ENCODE measurements at places on chromosomes 2 and 18.

DNA sequence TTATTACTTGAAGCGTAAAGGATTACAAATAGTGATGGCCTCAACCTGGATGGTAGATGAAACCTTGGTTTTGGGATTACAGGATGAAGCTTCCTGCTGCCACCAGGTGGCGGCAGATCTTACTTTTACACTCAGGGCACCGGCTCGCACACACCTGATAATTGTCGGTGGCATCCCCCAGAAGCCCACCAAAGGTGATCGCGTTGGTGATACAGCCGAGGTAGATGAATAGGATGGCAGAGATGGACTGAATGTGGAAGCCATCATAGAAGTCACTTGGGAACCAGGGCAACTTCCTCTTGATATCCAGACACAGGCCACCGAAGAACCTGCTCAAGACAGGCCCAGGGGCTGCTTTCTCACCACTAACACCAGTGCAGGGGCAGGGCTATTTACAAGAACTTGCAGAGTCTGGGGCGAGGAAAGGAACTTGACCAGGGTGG lies 51.8 kb downstream of the MTHFD2 start:
- peak; percentile 61 for DNase-seq

DNA sequence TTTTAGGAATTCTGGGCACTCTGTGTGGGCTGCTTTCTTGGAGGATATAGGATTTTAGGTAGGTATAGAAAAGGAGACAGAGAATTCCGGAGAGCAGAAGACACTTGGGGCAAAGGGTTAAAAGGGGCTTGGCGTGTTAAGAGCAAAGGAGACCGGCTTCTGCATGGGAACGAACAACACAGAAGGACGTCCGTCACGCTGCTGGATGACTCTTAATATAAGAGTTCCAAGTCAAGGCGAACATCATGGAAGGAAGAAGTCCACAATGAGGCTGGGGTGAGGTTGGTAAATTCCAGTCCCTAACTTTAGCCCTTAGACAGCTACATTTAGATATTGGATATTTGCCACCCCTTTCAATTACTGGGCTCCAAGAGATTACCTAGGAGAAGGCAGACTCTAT lies 15.9 kb upstream of the SLC20A1 start:
- DNase-seq = no peak

- no peak for DNase-seq
Observed at GRCh38 chr2:146392186-146392585, 1452.6 kb upstream of the ACVR2A start.

GRCh38 chr18:55400590-55401541 lies 187.1 kb downstream of the TCF4 start:
- DNase-seq = no peak

DNA sequence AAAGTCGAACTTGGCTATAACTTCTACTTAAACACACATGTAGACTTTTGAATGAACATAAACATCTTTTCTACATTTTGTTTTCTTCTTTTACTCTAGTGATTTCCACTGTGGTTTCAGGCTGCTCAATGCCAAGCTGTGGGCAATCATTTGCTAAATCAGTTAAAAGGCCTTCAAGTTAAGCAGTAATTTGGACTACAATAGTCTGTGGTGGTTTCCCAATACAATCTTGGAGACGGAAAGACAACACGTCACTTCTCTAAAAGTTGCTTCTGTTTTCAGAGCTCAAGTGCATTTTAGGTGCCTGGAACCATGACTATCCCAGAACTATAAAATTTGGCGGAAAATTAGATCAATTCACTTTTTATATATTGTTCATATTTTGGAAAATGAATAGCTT lies 69.4 kb downstream of the TXNL1 start:
- DNase-seq = no peak

GRCh38 chr2:68770271-68771111 lies 35.9 kb downstream of the ARHGAP25 start:
- DNase-seq = no peak

DNA sequence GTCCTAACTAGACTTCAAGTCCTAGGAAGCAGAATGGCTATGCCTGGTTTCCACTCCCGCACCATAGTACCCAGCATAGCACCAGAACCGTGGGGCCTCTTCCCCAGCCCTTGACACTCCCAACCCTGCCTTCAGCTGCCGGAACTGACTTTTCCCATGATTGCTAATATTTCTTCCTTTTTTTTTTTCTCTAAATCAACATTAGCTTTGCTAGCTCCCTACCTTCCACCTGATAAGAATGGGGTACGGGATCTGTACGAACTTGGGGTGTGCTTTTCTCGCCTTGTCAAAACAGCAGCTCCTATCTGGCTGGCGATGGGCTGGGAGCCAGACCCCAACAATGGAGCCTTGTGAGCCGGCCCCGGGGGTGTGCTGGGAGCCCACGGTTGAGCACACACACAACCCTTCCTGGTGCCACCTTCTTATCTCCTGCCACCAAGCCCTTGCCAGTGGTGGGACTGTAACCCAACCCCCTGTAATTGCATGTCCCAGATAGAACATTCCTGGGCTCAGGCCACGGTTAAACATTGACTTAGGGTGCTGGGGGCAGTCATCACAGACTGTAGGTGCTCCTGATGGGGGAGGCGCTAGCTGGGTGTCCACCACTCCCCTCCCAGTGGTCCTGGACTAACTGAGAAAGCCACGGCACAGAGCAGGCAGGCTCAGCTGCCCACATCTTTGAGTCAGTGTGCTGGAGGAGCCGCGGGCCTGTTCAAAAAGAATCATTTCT lies 213.0 kb upstream of the HAAO start:
- DNase-seq = peak; percentile 13

- DNase-seq = no peak
Observed at GRCh38 chr2:240816584-240817495, 3.2 kb downstream of the KIF1A start.

GRCh38 chr18:72908181-72908580 lies 40.4 kb upstream of the NETO1 start:
- DNase-seq = no peak

- DNase-seq = no peak
Observed at GRCh38 chr2:107584577-107584976, 242.1 kb upstream of the RGPD4 start.

DNA sequence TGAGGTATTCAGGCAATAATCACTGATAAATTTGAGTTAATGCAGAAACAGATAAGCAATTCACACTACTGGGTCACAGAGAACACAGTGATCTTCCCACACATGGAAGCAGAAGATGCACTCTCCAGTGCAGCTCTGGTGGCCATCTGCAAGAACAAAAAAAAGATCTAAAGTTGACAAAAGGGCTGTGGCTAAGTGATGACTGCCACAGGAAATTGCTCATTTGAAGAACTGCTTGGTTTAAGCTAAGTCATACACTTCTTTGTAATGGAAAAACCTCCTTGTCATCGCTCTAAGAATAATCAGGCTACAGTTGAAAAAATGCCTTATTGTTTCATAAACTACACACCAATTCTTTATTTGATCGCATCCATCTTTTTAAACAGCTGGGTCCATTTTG lies 115.1 kb downstream of the DTNB start:
- no peak for DNase-seq

GRCh38 chr2:22557406-22557805 lies 827.6 kb upstream of the KLHL29 start:
- no peak for DNase-seq

DNA sequence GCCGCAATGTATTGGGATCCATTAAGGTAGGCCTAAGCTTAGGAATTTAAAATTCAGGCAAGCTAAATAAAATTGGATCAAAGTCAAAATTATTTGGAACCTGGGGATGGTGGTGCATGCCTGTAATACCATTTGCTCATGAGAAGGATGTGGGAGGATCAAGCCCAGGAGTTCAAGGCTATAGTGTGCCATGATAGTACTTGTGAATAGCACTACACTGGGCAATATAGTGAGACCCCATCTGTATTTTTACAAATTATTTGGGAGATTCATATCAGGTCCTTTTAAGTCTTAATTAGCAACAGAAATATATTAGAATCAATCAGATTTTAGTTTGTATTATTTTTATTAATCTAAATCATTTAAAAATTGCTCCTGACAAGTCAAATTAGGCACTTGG lies 39.8 kb upstream of the TLK1 start:
- no peak for DNase-seq

GRCh38 chr2:115573756-115574155 lies 1131.3 kb downstream of the DPP10 start:
- DNase-seq = no peak

- no peak for DNase-seq
Observed at GRCh38 chr2:212367431-212367830, 171.2 kb downstream of the ERBB4 start.
